ENCODE measurements at places on chromosomes 16 and 17.

- DNase-seq: no peak
Observed at GRCh38 chr16:51526621-51527020, 375.6 kb upstream of the SALL1 start.

GRCh38 chr17:66200685-66201092 is 8.8 kb upstream of the CEP112 start:
- peak; percentile 19 for DNase-seq

GRCh38 chr16:71426069-71426879 is 15.6 kb downstream of the TLE7 start:
- DNase-seq: no peak

GRCh38 chr17:17579691-17580090 is 11.8 kb downstream of the PEMT start:
- DNase-seq: no peak

- no peak for DNase-seq
Observed at GRCh38 chr17:44314869-44315661, 6.7 kb downstream of the RUNDC3A start.

- DNase-seq: no peak
Observed at GRCh38 chr17:46944931-46945330, 22.0 kb downstream of the GOSR2 start.

GRCh38 chr16:74078511-74079231 is 217.9 kb upstream of the PSMD7 start:
- no peak for DNase-seq

DNA sequence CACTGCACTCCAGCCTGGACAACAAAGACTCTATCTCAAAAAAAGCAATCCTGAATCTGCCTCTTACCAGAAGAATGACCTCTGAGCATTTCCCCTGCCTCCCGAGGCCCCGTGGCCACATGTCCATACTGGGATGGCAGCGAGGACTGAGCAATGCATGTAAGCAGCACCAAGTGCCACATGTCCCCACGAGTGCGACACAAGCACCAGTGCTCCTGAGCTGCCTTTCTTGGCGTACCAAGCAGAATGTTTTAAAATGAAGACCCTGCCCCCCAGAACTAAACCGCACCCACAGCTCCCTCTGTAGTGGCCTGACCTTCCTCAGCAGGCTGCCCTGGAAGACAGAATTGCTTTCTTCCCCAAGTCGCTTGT is 373.3 kb downstream of the SLC39A11 start:
- no peak for DNase-seq

- no peak for DNase-seq
Observed at GRCh38 chr16:71803305-71803690, 5.3 kb downstream of the AP1G1 start.

DNA sequence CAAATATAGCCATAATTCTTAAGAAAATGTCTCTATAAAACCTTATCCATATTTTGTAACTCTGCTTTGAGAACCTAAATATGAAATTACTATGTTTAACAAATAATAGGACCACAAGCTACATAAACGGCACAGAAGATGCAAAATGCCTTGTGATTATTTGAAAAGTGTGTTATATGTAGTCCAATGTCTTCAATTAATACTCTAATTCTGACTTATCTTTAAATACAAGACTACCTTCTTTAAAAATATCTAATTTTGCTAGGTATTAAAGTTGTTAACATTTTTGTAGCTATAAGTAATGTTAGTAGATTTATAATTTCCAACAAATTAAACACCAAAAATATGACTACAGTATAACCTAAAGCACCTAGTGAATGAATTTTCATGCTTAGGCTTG is 17.0 kb downstream of the PSMD12 start:
- DNase-seq: no peak

DNA sequence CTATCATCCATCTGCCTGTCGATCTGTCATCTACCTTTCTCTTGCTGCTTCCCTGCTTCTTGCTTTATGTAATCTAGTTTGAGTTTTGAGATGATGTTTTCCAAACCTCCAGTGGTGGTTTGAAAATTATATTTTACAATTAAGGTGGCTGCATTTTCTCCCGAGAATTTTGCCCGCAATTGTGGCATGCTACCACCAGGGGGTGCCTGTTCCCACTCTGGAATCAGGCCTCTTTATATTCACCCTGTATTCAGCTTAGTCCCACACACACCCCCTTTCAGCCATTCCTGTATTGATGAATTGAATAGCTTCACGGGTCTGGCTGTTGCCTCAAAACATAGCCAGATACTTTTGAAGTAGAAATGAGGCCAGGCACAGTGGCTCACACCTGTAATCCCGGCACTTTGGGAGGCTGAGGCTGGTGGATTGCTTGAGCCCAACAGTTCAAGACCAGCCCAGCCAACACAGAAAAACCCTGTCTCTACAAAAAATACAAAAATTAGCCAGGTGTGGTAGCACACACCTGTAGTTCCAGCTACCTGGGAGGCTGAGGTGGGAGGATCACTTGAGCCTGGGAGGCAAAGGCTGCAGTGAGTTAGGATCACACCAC is 3.2 kb downstream of the PRSS22 start:
- no peak for DNase-seq

DNA sequence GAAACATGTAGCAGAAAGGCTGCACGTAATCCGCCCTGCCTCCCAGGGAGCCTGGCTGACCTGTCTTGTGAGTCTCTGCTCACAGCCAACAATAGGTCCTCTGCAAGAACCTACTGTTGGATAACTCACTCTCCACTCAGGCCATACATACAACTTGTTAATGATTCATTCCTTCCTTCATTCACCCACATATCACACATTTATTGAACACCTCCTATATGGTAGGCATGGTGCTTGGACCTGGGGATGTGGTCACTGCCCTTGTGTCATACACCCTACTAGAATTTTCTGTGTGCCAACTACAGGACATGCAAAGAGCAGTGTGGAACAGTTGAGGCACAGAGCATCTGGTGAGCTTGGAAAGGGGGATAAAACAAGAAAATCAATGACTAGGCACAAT is 28.1 kb upstream of the HNF1B start:
- DNase-seq: no peak

GRCh38 chr16:69286941-69287713 is 24.0 kb upstream of the VPS4A start:
- DNase-seq: peak; percentile 64

DNA sequence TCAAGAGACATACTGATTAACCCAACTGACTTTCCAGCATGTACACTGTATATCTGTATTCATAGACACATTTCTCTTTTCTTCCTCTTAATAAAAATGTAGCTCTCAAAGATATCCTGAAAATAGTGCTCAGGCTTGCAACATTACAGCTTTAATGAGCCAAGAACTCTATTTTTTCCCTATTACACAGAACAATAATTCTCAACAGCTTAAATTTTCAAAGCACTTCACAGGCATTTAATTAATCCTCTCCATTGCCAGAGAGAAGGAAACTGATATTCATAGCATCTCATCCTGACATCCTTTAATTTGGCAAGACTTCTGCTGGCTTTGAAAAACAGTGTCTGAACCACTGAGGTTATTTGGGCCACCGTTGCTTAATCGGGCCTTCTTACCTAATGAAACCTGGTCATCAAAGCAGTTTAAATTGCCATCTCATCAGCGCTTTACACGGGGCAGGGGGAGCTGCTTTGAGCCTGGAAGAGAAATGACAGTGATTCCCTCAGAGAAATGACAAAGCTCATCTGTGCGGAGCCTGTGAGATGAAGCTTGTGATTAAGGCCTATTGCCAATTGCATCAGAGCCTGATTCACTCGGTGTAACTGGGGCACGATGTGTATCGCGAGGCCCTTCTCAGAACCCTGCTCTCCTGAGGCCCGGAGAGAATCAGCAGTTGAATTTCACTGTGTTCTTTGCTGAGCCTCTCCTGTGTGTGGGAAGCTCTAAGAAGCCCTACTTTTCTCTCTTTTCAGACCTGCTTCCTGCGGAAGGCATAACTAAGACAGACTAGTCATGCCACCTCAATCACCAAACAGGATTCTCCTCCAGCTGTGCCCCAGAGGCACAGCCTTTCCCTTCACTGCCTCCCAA is 8.5 kb upstream of the SIAH1 start:
- no peak for DNase-seq

DNA sequence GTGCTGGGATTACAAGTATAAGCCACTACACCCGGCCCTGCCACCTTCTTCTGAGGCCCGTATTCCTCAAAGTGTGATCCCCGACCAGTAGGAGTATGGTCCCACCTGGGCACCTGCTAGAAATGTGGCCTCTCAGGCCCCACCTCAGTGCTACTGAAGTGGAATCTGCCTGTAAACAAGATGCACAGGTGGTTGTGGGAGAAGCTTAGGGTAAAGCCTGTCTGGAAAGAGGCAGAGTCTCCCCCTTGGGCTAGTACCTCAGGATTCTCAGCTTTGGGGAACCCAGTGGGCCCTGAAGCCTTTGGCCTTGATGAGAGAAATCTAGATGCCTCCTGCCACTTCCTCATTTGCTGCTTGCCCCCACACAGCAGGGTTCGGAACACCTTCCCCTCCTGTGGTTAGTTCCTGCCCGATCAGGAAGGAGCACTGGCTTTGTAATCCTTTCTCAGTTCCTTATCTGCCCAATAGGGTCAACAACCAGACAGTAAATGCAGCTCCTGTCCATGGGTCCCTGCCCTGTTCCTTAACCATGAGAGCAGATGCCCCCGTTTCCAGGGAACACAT is 25.2 kb downstream of the TK2 start:
- DNase-seq: peak; percentile 55
